Activated CD4-positive, alpha-beta T cell treated with anti-CD3 and anti-CD28 coated beads, Interleukin-2, amount 50 U/mL, for 48 hours (primary cell): ENCODE measurements at places on chromosomes 6 and 20.

- DNase-seq: no peak
Observed at GRCh38 chr6:153949616-153950015, 89.4 kb upstream of the OPRM1 start.

DNA sequence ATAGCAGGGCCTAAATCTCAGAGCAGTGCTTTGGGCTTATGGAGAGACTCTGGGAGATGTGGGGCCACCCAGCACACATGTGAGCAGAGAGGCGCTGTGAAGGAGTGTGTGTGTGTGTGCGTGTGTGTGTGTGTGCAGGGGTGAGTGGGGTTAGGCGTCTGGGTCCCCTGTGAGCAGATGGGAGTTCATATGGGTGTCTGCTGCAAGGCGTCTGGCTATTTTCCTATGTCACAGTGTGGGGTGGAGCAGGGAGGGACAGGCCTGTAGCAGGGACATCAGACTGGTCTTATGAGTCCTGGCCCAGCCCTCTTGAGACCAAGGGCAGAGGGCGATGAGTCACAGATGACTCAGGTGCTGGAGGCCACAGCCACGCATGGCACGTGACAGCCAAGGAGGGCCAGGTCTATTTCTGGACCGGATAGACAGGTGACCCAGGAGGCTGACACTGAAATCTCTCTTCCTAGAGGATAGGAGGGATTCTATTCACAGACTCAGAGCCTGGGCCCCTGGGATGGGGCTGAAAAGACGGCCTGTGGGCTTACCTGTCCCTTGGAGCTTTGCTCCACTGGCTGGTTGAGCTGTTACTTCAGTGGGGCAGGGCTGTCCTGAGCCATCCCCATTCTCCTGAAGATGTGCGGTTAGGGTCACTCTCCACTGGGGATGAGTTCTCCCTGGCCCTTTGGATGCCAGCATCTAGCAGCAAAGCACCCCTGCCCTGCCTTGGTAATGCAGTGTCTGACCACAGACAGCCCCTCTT lies 28.9 kb downstream of the VEGFA start:
- DNase-seq: peak; percentile 34

GRCh38 chr20:20084296-20084752 lies 32.0 kb downstream of the CFAP61 start:
- peak; percentile 1 for DNase-seq

DNA sequence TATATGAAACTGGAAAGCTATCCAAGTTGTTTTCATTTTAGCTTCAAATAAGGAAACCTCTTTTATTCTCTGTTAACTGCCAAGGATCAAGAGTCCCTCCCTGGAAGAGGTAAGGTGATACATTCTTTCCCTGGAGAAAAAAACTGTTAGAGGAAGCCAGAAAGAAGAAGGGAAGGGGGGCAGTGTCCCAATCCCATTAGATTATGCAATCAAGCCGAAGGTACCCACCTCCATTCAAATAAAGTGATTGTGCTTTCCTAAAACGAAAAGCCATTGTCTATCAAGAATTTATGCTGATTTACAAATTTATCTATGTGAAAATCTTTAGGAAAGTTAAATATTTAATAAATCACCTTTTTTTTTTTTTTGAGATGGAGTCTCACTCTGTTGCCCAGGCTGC lies 9.5 kb upstream of the UQCC1 start:
- no peak for DNase-seq

GRCh38 chr6:128071212-128071611 lies 170.4 kb upstream of the THEMIS start:
- no peak for DNase-seq

GRCh38 chr6:136191606-136192312 lies 58.4 kb downstream of the MTFR2 start:
- DNase-seq: no peak

DNA sequence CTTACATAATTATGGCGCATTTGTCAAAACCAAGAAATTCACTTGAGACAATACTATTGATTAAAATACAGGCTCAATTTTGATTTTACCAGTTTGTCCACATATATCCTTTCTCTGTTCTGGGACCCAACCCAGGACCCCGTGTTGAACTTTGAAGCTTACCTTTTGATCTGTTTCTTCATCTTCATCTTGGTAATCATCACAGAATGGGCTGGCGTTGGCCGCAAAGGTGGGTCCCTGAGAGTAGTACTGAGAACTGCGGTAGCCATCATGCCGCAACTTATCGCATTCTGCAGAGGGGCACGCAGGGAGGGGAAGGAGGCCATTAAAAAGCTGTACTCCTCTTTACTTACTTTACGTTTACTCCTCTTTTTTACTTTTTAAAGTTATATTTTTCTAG lies 26.1 kb downstream of the NHSL1 start:
- DNase-seq: no peak

DNA sequence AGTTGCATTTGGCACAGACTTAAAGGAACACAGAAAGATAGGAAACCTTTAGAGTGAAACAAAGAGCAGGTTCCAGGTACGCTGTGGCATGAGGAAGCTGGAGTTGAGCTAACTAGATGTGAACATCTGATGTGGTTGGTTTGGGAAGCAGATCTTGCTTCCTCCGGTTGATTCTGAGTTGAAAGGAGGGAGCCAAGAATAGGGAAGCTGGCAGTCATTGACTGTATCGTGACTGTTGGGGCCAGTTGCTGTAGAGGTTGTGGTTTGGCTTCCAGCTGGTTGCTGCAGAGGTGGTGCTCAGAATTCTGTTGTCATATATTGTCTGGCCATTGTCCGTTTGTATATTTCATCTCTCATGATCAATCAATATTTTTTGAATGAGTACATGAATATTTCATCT lies 325.9 kb downstream of the PLCB1 start:
- no peak for DNase-seq

DNA sequence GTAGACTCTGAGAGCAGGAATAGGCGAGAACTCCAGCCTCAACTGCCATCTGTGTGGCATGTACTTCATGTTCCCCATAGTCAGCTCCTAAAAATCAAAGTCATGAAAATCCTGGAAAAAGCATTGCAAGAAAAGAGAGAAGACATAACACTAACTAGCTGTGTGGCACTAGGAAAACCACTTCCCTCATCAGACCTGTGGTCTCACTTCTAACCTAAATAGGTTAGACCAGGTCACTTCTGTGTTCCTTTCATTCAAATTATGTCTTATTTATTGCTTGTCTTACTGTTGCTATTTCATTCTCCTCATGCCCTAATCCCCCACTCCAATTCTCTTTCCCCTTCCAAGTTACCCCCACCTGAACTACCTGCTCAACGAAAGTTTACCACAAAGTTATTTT lies 70.2 kb downstream of the TNFRSF21 start:
- DNase-seq: no peak

- DNase-seq: no peak
Observed at GRCh38 chr20:29878777-29879442, 1378.6 kb upstream of the DEFB115 start.

DNA sequence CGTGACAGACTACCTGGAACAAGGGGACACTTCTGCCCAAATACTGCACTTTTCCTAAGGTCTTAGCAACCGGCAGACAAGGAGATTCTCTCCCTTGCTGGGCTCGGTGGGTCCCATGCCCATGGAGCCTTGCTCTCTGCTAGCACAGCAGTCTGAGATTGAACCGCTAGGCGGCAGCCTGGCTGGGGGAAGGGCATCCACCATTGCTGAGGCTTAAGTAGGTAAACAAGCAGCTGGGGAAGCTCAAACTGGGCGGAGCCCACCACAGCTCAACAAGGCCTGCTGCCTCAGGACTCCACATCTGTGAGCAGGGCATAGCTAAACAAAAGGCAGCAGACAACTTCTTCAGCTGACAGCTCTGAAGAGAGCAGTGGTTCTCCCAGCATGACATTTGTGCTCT lies 87.8 kb upstream of the ASCC3 start:
- DNase-seq: no peak

DNA sequence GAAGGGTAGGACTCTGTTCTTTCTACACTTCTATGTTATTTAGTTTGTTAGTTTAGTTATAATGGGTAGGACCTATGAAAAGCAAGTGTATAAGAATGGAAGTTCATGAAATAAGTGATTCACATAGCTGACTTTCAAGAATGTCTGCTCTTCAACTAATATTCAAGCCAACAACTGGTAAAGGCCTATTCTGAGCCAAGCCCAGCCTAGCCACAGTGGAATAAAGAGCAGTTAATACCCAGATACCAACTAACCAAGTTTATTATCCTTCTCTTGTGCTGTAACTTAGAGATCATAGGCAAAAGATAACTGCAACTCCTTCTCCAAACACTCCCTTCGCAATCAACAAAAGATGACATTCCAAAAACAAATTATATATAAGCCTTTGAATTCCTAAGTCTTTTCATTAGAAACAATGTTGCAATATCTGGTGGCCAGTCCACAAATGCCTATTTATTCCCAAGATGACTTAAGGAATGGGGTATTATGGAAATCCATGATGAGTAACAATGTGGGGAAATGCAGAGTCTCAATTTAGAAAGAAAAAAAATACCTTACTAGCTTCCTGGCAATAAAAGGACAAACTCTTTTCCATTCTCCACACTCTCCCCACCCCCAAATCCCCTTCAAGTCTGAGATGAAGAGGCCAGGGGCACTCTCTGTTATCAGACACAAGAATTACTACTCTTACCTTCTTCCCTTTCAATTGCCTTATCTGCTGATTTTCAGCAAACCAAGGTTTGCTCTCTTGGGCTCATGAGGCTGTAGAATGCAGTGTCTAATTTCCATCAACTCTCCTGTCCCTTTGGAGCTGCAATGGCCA lies 27.4 kb downstream of the BTBD9 start:
- DNase-seq: no peak

GRCh38 chr6:154140743-154141142 lies 101.7 kb downstream of the OPRM1 start:
- DNase-seq: no peak

DNA sequence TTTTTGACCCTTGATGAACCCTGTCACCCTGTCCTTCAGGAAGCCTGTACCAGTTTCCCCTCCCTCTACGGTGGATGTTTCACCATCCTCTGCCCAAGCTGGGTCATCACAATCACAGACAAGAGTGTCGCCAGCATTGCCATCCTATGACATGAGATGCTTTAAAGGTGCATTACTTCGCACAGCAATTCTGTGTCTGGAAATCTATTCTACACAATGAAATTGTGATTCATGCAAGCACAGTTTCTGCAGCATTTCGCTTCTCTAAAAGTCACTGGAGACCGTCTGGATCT lies 2.5 kb upstream of the ULBP2 start:
- DNase-seq: no peak

DNA sequence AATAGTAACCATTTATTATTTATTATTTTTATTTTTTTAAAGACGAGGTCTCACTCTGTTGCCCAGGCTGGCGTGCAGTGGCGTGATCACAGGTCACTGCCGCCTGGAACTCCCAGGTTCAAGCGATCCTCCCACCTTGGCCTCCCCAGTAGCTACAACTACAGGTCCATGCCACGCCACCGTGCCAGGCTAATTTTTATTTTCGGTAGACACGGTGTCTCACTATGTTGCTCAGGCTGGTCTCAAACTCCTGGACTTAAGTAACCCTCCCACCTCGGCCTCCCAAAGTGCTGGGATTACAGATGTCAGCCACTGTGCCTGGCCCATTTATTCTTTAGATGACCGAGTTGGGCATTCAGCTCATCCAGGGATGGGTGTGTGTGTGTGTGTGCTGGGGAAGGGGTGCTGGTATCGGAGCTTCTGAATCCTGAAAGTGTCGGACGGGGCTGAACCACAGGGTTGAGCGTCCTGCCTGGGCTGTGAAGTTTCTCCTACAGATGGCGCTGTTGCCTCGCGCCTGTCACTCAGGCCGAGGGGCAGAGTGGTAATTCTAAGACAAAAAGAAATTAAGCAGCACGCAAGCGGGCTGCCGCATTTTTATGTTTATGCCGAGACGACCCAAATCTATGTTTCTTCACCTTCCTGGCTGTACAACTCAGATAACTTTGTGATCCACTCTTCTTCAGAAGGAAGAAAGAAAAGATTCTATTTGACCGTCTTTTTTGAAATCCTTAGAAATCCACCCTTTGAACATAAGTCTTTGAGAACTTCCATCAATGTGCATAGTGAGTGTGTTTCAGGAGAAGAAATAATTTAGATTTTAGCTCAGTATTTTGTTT lies 252.8 kb downstream of the CDH26 start:
- DNase-seq: peak; percentile 73

DNA sequence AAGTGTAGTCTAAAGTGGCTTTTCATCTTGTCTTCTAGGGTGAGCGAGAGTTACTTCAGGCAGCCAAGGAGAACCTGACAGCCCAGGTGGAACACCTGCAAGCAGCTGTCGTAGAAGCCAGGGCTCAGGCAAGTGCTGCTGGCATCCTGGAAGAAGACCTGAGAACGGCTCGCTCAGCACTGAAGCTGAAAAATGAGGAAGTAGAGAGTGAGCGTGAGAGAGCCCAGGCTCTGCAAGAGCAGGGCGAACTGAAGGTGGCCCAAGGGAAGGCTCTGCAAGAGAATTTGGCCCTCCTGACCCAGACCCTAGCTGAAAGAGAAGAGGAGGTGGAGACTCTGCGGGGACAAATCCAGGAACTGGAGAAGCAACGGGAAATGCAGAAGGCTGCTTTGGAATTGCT lies 27.1 kb downstream of the C20orf173 start:
- no peak for DNase-seq

GRCh38 chr6:85484948-85485347 lies 35.1 kb downstream of the NT5E start:
- no peak for DNase-seq

GRCh38 chr20:34629342-34629741 lies 47.5 kb downstream of the PIGU start:
- DNase-seq: no peak

DNA sequence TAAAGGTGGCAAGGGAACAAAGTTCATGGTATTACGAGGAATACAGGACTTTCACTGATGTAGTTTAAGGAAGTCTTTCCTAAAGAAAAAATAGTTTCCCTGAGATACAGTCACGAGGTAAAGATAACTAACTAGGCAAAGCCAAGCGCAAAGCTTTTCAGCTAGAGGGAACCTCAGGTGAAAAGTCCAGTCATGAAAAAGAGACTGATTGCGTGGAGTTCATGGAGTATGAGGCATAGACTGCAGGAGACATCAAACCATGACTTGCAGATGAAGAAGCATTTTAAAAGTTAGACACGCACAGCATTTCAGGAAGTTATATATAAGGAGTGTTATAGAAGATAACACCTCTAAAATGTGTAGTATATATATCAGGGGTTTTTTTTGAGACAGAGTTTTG lies 205.6 kb upstream of the ZNF184 start:
- no peak for DNase-seq

DNA sequence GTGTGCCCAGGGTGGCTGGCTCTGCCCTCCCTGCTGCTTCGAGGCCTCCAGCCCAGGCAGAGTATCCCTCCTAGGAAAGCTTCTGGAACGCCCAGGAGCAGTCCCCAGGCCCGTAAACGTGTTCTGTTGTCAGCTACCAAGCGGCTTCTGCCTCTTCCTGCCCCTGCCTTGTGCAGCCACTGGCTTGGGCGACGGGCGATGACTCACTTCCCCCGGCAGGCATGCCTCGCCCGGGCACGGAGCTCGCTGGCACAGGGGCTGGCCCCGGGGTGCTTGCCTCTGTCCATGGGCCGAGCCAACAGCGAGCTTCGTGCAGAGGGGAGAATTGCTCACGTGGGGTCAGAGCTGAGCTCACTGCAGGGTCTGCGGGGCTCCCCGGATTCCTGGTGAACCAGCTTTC lies 86.7 kb upstream of the THBS2 start:
- no peak for DNase-seq

- no peak for DNase-seq
Observed at GRCh38 chr6:6711832-6712448, 123.4 kb downstream of the LY86 start.
